M059J (cell line): ENCODE measurements at places on chromosomes 6 and 20.

- DNase-seq, result no peak
These were observed 311.9 kb upstream of the EPHA7 start for GRCh38 chr6:93731306-93731705.

- DNase-seq, result peak; percentile 73
These were observed 134.0 kb upstream of the HCRTR2 start for GRCh38 chr6:55040102-55040848.

DNA sequence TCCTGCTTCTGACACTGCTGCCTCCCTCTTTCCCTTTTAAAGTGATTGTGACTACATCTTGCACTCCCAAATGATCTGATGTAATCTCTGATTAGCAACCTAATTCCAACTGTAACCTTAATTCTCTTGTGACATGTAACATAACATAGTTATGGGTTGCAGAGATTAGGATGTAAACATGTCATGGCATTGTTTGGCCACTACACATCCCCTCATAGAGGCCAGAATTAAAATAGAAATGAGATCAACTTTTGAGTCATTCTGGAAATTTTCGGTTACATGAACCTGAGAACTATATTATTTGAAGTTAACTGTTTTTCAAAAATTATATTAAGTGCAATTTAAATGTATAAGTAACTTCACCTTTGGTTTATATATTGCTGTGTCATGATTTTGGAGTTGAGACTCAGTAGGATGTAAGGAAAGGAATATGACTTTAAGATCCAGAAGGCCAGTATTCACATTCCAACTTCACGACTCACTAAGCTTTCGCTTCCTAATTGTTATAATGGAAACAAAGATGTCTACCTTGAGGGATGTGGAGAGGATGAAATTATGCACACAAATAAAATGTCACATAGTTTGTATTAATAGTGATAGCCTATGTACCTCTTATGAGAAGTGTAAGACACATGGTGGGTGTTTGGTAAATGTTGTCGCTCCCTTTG lies 611.9 kb upstream of the MAP3K7 start:
- no peak for DNase-seq

GRCh38 chr6:5246141-5247097 lies 14.3 kb downstream of the LYRM4 start:
- peak; percentile 11 for DNase-seq

- DNase-seq, result no peak
These were observed 31.2 kb downstream of the MUC22 start for GRCh38 chr6:31041372-31041974.

GRCh38 chr20:25237610-25238318 lies 10.1 kb upstream of the PYGB start:
- peak; percentile 100 for DNase-seq

DNA sequence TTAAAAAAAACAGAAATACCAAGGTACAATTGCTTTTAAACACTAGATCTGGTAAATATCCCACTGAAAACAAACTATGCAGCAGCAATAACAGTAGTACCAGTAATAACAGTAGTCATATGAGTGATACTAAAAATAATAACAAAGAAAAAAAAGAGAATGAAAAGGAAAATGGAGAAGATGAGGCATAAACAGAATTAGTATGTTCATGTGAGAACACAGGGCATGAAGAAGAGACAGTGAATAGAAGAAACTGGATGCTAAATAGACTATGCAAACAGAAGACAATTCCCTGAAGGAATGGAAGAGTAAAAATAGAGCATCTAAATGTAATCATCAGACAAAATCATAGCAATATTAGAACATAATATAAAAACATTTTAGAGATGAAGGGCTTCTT lies 121.1 kb downstream of the RNGTT start:
- no peak for DNase-seq

DNA sequence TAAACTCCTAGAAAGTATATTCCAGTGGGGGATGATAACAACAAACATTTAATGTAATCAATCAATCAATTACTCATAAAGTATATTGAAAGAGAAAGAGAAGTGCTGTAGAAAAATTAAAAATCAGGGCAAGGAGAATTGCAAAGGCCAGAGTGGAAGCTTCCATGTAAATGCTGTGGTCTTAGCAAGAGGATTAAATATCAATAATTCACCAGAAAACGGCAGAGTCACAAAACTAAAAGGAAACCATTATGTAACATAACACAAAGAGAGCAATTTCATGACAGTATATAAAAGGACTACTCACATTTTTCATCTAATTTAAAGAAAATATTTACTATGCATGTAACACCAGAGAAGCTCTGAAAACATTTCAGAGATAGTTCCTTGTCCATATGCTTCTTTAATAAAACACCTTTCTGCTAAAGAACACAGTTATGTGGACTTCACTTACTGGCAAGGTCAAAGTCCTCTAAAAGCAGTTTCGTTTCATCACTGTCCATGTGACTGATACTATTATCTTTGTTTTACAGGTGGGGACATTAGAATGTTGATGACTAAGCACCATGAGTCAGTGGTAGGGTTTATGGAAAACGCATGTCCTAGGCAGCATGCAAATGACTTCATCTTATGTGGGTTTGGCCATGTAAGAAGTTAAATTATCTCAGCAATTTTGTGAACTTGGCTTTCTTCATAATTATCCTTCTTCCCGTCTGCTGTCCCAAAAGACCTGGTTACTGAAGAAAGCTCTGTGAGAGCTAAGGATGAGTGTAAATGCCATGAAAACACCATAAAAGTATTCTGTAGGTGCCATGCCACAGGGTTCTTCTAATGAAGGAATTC lies 185.8 kb upstream of the TENT5A start:
- DNase-seq, result peak; percentile 99

DNA sequence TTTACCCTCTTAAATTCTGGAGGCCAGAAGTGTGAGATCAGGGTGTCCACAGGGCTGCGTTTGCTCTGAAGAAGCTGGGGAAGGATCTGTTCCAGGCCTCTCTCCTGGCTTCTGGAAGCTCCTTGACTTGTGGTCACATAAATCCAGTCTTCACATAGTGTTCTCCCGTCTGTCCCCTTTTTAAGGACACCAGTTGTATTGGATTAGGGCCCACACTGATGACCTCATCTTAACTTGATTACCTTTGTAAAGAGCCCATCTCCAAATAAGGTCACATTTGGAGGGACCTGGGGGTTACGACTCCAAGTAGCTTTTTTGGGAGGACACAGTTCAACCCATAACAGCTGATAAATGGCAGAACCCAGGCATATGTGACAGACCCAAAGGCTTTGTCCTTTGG lies 20.0 kb upstream of the WFDC2 start:
- DNase-seq, result no peak

- DNase-seq, result no peak
These were observed 4.0 kb upstream of the BPI start for GRCh38 chr20:38299963-38300362.

GRCh38 chr6:16953446-16953845 lies 148.4 kb upstream of the STMND1 start:
- DNase-seq, result no peak

DNA sequence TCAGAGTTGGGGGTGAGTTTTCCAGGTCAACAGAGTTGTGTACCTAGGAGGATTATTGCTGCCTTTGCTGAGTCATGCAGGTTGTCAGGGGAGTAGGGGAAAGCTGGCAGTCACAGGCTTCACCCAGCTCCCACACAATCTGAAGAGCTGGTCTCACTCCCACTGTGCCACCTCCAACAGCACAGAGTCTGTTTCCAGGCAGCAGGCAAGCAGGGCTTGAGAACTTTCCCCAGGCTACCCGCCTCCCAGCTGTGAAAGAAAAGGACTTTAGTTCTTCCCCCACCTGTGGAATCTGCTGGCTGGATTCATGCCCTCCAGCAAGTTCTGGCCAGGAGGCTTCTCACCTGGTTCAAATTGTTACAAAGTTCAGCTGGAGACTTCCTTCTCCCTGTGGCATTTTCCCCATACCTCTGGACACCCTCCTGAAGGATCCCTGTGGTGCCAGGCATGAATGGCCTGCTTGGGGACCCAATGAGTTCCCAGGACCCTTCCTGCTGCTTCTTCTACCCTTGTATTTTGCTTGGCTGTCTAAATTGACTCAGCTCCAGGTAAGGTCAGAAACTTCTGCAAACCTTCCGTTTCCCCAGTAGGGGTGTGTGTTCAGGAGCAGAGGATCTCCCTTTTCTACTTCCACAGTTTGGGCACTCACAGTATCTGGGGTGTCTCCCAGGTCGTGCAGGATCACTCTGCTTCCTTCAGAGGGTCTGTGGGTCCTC lies 378.1 kb upstream of the MAN1A1 start:
- DNase-seq, result no peak

GRCh38 chr6:53439556-53439955 lies 90.8 kb upstream of the ELOVL5 start:
- DNase-seq, result peak; percentile 25

DNA sequence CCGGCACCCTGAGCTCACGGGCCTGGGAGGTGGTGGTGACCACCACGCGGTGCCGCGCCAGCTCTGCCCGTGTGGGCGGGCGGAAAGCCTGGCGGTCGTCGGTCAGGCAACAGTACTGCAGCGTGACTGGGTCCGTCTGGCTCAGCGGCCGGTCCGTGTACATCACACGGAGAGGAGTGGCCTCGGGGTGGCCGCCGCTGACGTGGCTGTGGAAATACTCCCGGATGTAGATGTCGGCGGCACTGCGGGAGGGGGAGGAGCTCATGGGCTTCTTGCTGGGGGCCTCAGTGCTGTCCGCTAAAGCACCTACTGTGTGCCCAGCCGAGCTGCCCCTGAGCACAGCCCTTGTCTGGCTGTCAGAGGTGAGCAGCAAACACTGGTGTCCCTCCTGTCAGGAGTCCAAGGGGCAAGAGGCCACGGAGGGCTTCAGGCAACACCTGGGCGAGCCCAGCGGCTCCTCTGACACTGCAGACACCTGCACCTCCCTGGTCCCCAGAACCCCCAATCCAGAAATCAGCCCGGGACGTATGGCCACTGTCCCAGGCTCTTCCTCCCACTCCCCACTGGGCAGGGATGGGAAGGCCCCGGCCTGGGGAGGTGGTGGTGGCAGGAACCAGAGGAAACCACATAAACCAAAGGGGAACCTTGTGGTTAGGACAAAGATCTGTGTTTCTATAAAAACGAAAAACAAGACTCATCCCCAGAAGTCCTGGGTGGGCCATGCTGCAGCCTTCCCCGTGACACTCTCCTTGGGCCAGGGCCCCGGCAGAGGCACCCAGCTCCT lies 6.5 kb downstream of the HELZ2 start:
- peak; percentile 50 for DNase-seq

DNA sequence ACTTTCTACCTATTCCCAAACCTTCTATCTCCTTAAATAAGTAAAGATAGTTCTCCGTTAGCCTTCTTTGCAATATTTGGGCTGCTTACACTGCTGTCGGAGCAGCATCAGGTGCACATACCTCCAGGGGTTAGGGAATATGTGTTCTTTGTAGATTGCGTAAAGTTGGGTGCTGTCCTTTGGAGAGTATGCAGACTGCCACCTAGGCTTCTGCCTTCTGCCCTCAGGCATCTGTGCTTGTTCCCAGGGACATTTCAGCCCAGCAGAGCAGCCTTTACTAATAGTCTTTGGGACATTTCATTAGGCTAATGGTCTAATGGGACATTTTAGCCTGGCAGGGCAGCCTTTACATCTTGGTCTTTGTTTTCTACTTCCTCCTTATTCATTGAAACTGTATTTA lies 260.6 kb downstream of the TPBG start:
- no peak for DNase-seq

DNA sequence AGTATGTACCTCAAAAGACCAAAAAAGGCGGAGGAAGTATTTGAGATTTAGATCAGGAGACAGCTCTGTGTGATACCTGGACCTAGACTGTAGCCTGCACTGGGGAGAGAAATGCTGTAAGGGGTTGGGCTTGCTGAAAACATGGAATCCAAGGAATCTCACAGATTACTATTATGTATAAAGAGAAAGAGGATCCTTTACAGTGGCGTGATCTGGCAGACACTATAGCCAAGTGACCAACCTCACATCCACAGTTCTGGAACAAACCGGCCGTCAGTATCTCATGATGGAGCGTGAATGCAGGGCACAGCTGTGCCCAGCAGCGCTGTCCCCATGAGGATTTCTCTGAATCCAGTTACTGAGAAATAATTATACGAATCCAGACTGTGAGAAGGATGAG lies 12.3 kb downstream of the DDX27 start:
- no peak for DNase-seq

DNA sequence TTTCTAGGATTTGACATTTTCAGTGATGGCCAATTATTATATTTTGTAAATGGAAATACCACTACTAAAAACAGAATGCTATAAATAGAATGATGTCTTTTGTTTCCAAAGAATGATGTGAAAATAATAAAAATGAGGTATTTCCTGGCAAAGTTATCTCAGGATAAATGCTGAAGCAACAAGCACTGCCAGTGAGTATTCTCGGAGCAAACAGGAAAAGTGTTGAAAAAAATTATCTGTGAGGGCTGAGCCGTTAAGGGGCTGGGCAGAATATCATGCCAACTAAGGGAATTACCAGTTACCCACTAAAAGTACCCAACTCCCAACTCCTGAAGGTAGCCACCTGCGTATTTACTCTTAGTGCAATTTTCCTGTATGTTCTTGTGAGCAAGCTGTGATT lies 23.6 kb upstream of the SCAF8 start:
- DNase-seq, result no peak

- no peak for DNase-seq
These were observed 35.4 kb downstream of the ZNF133 start for GRCh38 chr20:18323705-18324104.

DNA sequence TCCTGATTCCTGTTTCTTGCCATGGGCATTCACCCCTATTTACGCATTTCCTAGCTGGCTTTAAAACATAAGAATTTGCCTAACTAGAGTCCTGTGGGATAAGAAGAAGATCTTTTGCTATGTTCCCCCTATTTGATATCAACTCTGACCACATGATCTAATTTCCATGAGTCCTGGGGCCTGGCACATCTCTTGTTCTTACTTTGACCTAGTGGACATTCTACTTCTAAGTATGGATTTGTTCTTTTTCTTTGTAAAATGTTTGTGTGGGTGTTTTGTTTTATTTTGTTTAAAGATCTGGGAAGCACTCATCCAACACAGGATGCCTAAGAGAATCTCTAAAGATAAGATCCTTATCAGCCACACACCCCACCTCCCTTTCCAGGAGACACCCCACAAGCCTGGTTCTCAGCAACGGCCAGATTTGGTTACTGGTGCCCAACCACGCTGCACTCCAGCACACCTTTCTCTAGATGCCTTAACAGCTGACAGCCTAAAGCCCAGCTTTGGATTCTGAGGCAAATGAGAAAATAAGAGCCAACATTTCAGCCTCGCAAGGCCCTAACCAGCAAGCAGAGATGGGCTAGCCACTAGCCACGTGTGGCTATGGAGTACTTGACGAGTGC lies 74.7 kb downstream of the SLC23A2 start:
- peak; percentile 10 for DNase-seq

DNA sequence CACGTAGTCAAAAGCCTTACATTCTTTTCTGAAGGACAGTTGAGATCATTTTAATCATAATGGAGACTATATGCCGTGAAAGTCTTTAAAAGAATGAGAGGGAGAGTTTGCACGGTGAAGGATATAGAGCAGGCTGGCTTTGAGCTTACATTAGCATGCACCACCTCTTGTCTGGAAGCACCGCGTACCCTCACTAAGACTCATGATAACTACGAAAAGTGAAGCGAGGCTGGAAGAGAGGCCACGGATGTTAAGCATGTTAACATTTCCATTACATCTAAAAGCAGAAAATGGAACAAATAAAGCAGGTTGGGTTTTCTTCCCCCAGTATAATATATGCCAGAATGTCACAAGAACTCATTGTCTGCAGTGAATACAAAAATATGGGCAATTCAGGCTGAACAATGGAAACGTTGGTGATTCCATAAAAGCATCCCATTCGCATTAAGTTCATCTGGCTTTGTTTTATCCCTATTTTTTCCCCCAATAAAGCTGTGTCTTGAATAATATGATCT lies 40.6 kb upstream of the NKX2-2 start:
- no peak for DNase-seq
